Lung (tissue), 17 donors: ENCODE measurements at places on chromosomes 6 and 20. TPM values are rescaled to one million over a fixed set of nuclear protein-coding genes. Genes with fewer than 3 reads are reported as not detected.

- no peak for DNase-seq
Observed at GRCh38 chr20:44115762-44116644, 71.0 kb downstream of the JPH2 start.

The CPNE5 gene
- polyA plus RNA-seq: 0.93 TPM

- DNase-seq: no peak
Observed at GRCh38 chr6:33610779-33611732, 10.1 kb upstream of the ITPR3 start.

- DNase-seq: no peak
Observed at GRCh38 chr6:167529444-167530335, 204.8 kb downstream of the TTLL2 start.

- DNase-seq: no peak
Observed at GRCh38 chr20:34781220-34781619, 44.2 kb downstream of the NCOA6 start.

The SMLR1 gene
- not detected for polyA plus RNA-seq

DNA sequence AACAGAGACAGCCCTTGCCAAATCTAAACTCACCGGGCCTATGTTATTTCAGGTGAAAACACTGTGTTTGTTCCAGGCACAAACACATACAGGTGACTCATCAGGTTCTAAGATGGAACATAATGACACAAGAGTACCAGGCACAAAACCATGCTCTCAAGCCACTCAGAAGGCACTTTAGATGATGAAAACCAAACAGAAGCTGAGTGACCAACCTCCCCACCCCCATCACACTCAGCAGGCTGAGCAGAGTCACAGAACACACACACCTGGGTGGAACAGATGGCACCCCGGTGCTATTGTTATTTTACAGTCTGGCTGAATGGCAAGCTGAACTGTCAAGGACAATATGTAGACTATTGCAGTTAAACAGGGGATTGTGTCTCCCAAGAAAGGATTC, 20.6 kb upstream of the NKX2-2 start:
- DNase-seq: no peak

- DNase-seq: no peak
Observed at GRCh38 chr20:36102809-36103596, 51.5 kb upstream of the EPB41L1 start.
